Stimulated activated CD8-positive, alpha-beta memory T cell treated with anti-CD3 and anti-CD28 coated beads, Interleukin-15, amount 100 ng/mL, for 4 hours (primary cell): ENCODE measurements at places on chromosomes 3 and 15.

- no peak for DNase-seq
Measured at GRCh38 chr3:134833453-134834163, 38.5 kb downstream of the EPHB1 start.

DNA sequence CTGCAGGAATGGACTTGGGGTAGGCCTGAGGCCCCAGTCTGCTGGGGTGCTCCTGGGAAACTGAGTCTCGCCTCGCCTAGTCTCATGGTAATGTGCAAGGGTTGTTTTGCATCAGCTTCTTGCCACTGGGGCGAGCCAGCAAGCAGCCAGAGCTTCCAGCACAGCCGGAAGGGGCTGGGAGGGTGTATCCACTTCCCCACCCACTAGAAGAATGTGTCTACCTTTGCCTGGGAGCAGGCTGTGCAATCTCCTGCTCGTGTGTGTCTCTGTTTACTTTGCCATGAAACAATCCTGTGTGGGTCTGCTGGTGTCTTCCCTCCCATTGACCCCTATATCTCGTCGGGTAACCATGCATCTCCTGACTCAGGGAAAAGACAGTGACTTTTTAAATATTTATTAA lies 21.8 kb upstream of the ERICH6 start:
- no peak for DNase-seq

GRCh38 chr3:30578986-30579579 lies 27.3 kb upstream of the TGFBR2 start:
- DNase-seq: no peak

DNA sequence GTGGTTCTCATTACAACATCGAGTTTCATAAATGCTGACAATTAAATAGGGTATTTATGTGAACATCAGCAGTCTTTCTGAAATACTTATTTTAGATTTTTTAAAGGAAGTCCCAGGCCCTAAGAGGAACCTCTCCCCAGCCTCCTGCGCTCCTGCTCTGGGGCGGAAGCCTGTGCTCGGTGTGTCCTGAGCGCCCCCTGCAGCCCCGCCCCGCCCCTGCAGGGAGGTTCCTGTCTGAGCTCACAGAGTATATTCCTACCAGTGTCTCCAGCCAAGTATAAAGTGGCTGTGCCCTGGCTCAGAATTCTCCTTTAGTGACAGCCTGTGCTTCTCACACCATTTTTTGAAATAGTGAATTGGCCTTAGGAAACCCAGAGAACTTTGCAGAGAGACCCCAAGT lies 567.9 kb downstream of the GOLGA6L6 start:
- no peak for DNase-seq

- DNase-seq: no peak
Measured at GRCh38 chr3:31498791-31499190, 33.9 kb upstream of the STT3B start.

GRCh38 chr3:25452192-25452591 lies 24.1 kb downstream of the RARB start:
- DNase-seq: no peak
